ENCODE measurements at places on chromosomes 4 and X.

DNA sequence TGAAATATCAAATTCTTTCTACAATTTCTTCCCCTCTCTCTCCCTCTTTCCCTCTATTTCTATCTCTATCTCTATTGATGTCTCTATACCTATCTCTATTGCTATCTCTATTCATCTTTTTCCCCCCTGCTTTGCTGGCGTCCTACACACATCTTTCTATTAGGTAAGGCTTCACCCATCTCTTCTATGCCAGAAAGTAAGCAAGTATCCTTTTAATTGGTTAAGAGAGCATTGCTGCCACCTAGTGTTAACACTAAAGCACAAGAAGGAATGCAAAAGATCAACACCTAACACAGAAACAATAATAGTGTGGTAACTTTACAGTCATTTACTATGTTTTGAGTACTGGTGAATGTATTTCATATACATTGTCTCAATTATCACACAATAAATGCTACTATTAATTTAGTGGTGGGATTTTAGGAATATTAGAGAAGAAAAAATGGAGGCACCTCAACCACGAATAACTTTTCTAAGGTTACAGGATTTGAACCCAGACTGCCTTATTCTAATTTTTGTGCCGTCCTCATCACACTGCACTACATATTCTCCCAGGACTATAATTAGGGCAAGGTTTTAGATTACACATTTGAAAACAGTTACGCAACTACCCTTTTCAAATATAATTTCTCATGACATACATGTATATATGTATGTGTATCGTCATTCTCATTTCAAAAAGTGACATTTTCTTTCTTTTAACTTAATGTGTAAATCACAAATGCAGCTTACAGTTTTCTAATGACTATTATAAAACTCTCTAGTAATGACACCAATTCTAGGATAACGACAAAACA lies 3.7 kb upstream of the C4orf36 start:
- DNase-seq = peak; percentile 46

DNA sequence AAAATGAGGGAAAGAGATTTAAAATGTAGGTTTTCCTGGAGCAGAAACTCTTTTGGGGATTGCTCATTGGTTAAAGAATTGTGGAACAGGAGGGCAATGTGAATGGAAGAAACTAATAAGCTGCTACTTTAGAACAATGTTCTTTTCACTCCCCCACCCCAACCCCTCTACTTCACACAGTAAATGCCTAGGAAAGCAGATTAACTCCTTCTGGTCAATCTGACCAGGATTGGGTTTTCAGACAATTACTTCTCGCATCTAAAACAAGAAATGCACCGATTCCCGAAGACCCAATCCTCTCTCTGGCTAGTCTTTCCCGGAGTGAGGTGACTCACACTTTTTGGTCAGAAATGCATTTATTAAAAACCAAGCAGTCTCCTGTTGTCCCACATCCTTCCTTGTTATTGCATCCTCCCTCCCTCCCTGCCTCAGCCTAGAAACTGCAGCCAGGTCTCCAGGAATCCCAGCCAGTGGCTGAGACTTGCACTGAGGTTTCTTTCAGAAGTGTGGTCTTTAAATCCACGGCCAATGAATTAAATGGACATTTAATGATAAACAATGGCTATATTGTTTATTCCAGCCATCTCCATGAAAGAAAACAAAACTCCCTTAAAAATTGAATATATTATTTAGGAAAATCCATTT lies 21.4 kb downstream of the MFAP3L start:
- DNase-seq = no peak

DNA sequence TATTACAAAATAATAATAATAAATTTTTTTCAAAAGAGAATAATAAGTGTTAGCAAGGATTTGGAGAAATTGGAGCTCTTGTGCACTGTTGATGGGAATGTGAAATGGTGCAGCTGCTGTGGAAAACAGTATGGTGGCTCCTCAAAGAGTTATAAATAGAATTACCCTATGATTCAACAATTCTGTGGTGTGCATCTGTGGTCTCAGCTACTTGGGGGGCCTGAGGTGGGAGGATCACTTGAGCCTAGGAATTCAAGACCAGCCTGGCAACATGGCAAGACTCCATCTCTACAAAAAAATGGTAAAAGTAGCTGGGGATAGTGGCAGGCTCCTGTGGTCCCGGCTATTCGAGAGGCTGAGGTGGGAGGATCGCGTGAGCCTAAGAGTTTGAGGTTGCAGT lies 19.6 kb downstream of the MND1 start:
- no peak for DNase-seq

DNA sequence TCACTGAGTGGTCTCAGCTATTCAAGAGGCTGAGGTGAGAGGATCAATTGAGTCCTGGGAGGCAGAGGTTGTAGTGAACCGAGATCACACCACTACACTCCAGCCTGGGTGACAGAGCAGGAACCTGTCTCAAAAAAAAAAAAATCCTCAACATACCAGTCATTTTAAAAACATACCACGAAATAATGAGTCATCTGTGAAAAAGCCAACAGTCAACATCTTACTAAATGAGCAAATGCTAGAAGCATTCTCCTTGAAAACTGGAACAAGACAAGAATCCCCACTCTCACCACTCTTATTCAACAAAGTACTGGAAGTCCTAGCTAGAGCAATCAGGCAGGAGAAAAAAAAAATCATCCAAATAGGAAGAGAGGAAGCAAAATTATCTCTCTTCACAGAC lies 104.0 kb upstream of the ARHGEF9 start:
- peak; percentile 0 for DNase-seq

GRCh38 chr4:110518889-110519490 lies 43.0 kb downstream of the ENPEP start:
- no peak for DNase-seq

- peak; percentile 18 for DNase-seq
Measured at GRCh38 chrX:31038575-31039326, 33.1 kb downstream of the FTHL17 start.

- no peak for DNase-seq
Measured at GRCh38 chr4:16622826-16623225, 275.6 kb downstream of the LDB2 start.

- no peak for DNase-seq
Measured at GRCh38 chrX:77293331-77293995, 153.7 kb upstream of the FGF16 start.

DNA sequence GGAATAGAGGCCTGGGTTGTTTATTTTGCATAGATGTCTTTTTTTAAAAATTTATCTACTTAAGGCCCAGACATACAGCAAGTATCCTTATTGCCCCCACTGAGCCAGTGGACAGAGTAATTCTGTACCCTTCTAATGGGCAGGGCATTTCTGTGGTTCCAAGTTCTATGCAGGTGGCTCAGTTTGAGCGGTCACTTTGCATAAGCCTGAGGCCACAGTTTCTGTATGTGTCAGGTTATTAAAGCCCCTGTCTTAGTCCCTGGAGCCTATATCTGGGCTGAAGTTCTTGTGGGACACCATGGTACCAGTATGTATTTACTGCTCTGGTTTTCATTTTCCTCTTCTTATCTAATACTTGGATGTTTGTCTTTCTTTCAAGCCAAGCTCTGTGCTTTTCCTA lies 168.8 kb downstream of the MID1IP1 start:
- DNase-seq = no peak

GRCh38 chr4:52234561-52235440 lies 183.7 kb downstream of the SPATA18 start:
- peak; percentile 27 for DNase-seq

- DNase-seq = no peak
Measured at GRCh38 chr4:26397086-26397485, 76.3 kb downstream of the RBPJ start.

DNA sequence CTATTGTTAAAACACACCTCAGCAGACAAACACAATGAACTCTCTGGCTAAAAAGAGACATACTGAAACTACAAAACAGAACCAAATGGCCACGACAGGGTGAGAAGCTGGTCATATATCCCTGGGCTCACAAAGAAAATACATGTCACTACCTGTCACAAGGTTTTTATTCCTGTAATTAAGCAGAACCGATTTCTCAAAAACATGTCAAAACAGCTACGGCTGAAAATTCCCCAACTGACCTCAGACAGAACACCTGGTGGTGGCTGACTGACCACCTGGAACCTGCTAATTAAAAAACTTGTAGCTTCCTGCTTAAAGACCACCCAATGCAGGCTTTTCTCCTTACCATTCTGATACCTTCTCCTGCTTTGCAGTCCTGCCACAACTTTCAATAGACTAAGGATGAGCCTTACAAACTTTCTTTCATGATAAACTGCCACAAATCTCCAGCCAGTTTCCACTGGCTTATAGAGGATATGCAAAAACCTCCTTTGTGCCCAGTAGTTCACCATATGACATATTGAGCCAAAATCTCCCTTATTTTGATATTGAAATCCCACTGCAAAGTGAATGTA lies 571.9 kb downstream of the SPOCK3 start:
- no peak for DNase-seq

GRCh38 chr4:8308856-8309771 lies 39.6 kb downstream of the HTRA3 start:
- DNase-seq = no peak

- peak; percentile 90 for DNase-seq
Measured at GRCh38 chr4:114272226-114272625, 292.8 kb upstream of the ARSJ start.

DNA sequence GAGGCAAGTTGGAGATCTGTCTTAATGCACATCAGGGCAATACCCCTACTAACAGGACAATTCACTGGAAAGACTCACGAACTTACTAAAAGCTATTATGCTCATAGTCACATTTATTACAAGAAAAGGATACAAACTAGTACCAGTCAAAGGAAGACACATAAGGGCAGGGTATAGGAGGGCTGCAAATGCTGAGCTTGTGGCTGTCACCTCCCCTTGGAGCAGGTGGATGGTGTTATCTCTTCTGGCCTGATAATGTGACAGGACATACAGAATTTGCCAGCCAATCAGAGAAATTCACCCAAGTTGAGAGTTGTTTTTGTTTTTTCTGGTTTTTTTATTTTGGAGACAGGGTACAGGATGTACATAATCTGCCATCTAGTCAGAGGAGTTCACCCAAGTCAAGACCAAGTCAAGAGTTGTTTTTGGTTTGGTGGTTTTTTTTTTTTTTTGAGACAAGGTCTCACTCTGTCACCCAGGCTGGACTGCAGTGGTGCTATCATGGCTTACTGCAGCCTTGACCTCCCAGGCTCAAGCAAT lies 8.8 kb downstream of the HERC5 start:
- no peak for DNase-seq

DNA sequence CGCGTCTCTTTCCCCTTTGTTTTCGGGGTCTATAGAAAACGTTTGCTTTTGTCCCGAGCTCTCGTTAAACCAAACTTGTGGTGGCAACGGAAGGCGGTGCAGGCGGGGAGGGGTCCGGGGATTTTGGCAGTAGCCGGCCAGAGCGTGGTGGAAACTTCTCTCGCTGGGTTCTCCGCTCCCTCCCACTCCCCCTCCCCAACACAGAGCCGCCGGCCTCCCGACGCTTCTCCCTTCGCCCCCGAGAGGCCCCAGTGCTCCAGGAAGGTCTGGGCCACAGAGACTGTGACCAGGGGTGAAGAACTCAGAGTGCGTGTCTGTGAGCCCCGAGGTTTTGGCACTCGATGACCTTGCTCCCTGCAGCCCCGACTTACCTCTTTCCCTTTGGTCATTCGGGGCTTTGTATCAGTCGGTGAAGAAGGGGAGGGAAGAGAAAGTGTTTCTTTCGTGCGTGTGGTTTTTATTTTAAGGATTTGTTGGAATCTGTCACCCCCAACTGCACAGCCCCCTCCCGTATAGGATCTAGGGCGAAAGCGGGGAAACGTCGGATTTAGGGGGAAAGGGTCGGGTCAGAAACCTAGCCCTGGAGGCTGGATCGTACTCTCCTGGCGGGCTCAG lies 9.0 kb upstream of the BCOR start:
- DNase-seq = no peak

DNA sequence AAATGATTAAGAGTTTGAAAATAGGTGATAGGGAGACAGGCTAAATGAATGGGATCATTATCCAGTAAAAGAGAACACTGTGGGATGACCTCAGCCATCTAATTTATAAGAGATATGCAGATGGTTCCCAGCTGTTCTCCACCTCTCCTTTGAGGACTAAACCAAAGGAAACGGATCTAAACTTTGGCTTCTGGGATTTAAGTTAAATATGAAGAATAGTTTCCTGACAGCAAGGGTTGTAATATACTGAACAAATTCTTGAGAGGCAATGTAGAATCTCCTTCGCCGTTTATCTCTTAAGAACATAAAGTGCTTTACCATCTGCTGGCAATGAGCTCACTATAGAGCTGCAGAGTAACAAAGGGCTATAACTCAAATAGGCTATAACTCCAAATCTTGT lies 35.4 kb upstream of the HPGDS start:
- DNase-seq = no peak

DNA sequence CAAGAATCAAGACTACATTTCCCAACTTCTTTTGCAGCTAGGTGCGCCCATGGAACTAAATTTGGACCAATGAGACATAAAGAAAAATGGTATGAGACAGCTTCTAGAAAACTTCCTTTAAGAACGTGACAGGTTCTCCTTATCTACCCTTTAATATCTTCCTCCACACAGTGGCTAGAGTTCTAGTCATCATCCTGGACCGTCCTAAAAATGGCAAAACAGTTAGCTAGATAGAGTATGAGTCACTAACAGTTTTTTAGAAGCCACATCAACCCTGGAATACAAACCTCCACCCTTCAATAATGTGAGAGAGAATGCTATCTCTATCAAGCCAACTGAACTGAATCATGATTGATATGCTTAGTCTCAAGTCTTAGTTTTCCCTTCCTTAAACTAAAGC lies 267.9 kb upstream of the SLC7A11 start:
- no peak for DNase-seq

DNA sequence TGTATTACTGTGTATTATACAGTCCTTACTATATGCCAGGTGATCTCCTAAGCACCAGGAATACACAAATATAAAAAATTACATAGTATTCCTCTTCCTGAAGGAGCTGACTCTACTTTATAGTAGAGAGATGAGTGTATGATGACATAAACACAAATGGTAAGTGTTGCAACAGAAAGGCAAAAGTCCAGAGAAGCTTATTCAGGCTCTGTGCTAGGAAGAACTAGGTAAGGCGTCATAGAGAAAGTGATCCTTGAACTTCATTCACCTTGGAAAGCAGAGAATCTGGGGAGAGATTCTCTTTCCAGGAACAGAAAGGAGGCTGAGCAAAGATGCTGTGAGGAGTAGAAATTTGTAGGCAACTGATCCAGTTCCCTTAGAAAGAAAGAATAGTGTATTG lies 115.0 kb upstream of the KCNIP4 start:
- no peak for DNase-seq

DNA sequence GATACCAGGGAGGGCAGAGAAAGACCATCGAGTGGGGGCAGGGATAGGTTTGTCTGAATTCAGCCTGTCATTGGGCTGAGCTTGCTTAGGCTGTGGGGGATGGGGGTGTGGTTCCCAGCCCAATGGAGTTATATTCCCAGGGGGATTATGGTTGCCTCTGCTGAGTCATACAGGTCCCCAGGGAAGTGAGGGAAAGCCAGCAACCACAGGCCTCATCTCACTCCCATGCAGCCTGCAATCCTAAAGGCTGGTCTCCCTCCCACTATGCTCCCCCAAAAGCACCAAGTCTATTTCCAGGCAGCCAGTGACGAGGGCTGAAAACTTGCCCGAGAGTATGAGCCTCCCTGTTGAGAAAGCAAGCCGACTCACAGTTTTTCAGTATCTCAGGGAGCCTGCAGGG lies 39.3 kb downstream of the AFM start:
- DNase-seq = peak; percentile 61
